ENCODE measurements at places on chromosomes 3 and 15. TPM values are rescaled to one million over a fixed set of nuclear protein-coding genes. Genes with fewer than 3 reads are reported as not detected.

GRCh38 chr3:172170073-172170709 lies 130.8 kb downstream of the FNDC3B start:
- no peak for DNase-seq

GRCh38 chr3:13385373-13385965 lies 34.7 kb downstream of the NUP210 start:
- no peak for DNase-seq

The BSN gene
- 0.15 TPM for total RNA-seq

DNA sequence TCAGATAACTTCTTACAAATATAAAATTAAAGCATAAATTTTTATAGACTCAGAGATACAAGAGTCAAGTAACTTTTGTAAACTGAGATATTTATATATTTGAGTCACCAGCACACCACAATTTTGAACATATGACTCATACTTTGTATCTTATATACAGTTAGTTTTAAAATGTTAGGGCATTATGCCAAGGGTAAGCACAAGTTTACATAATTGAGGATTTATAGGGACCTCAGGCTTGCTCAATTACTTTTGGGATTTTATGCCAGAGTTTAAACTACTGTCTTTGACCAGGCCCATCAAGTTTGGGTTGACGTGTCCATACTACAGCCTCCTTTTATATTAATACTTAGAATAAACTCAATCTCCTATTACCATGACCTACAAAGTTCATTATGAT lies 7.4 kb upstream of the FGF7 start:
- no peak for DNase-seq

- DNase-seq = no peak
Observed at GRCh38 chr3:121481106-121481880, 64.5 kb downstream of the POLQ start.

GRCh38 chr3:45950686-45951600 lies 7.7 kb downstream of the CXCR6 start:
- DNase-seq = no peak

DNA sequence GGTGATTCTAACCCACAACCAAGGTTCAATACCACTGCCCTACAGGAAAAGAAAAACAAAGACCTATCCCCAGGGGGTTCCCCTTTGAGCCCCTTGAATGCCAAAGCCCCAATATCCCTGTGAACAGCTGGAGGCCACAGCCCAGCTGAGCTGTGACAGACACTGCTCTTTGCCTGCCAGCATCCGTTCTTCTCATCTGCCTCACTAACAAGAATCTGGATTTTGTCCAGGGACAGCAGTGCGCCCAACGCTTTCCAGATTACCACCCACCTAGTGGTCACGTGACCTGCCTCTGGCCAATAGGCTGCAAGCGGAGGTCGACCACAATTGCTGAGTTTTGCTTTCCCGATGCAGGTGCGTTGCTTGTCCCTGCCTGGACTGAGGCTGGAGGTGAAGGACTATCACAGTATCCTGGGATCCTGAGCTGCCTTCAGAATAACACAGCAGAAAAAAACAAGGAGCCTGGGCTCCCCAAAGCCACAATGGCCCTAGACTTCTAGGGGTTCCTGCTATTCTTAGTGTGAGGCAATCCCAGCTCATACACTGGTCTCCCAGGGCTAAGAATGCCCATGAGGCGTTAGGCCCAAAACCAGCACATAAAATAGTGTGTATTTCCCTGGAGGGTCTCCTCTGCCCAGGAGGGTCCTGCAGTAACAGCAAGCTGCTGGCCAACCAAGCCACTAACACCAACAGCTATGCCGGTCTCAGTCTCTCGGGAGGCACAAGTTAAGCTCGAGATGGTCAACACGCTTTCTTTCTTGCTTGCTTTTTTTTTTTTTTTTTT lies 13.8 kb downstream of the BDH1 start:
- no peak for DNase-seq

GRCh38 chr15:61126811-61127210 lies 102.3 kb downstream of the RORA start:
- DNase-seq = no peak

DNA sequence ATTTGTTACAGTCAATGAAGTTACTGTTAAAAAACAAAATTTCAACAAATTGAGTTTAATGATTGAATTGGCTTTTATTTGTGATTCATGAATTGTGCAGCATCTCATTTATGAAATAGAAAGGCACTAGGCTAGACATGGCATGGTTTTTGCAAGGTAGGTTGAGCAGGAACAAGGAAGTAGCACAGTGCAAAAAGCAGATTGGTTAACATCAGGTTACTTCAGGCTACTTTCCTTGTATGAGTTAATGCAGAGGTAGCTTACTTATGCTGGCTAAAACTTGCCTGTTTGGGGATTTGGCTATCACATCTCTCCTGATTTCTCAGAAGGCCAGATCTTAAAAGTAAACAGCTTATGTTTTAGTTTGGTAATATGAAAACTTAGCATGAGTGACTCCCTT lies 23.0 kb upstream of the SV2B start:
- DNase-seq = no peak

The TMEM212 gene
- not detected for total RNA-seq

- DNase-seq = no peak
Observed at GRCh38 chr3:189962466-189962865, 158.2 kb downstream of the P3H2 start.

The CCRL2 gene
- total RNA-seq = 1.9 TPM

GRCh38 chr3:124282751-124283651 lies 291.1 kb upstream of the ROPN1 start:
- no peak for DNase-seq

GRCh38 chr3:66991459-66991858 lies 6.6 kb upstream of the KBTBD8 start:
- DNase-seq = no peak

DNA sequence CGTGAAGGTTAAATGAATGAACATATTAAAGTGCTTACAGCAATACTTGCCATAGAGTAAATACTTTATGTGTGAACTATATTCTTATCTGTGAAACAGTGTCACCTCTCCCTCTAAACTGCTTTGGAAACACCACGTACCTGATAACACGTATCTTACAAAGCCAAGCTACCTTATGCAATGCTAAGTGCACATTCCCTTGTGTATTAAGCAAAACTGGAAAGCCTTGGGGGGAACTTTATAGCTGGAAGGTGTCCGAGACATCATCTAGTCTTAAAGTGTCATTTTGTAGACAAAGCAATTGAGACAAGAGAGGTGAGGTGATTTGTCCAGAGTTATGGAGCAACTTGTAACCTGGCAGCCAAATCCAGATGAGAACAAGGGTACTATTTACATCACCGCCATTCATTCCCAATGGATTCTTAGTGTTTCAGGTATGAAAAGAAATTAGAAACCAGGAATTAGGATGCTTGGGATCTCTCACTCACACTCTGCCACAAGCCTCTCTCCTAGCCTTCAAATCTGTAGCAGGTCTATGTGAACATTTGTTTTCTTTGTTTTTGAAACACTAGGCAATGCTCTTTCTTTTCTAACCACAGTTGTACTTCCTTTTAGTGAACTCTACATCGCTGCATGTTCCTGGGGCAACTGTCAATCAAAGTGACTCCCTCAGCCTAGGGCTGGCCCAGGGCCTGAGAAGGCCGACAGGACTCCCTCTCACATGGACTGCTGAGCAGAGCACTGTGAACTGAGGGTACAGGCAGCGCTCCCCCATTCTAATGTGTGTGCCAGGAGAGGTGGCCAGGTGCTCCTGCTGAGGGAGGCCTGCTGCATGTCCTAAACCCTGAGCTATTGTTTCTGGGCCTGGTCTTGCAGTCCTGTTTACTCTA lies 13.9 kb upstream of the MGLL start:
- DNase-seq = no peak

- DNase-seq = no peak
Observed at GRCh38 chr3:129078510-129078909, 17.9 kb downstream of the GP9 start.

DNA sequence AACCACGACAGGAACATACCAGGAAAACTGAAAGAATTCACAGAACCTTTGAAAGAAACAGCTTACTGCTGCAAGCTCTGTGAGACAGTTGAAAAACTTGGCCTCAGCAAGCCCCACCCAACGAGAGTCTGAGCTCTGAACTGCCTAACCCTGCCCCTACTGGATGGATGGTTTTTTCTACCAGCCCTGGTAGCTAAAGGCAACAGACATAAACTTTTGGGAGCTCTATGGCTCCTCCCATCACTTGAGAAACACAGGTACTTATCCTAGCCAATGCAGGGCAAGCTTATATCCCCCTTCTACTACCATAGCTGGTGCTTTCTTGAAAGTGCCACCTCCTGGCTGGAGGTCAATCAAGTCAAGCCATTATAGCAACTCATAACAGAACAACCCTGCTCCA lies 471.8 kb downstream of the GRM7 start:
- DNase-seq = no peak

The PPP1R14D gene
- total RNA-seq = not detected

The RTP3 gene
- total RNA-seq = not detected

- DNase-seq = no peak
Observed at GRCh38 chr3:116469546-116469945, 24.3 kb upstream of the LSAMP start.

The DNAH12 gene
- total RNA-seq = 0.22 TPM

The ZDHHC23 gene
- 22.7 TPM for total RNA-seq

The EXD1 gene
- total RNA-seq = not detected

DNA sequence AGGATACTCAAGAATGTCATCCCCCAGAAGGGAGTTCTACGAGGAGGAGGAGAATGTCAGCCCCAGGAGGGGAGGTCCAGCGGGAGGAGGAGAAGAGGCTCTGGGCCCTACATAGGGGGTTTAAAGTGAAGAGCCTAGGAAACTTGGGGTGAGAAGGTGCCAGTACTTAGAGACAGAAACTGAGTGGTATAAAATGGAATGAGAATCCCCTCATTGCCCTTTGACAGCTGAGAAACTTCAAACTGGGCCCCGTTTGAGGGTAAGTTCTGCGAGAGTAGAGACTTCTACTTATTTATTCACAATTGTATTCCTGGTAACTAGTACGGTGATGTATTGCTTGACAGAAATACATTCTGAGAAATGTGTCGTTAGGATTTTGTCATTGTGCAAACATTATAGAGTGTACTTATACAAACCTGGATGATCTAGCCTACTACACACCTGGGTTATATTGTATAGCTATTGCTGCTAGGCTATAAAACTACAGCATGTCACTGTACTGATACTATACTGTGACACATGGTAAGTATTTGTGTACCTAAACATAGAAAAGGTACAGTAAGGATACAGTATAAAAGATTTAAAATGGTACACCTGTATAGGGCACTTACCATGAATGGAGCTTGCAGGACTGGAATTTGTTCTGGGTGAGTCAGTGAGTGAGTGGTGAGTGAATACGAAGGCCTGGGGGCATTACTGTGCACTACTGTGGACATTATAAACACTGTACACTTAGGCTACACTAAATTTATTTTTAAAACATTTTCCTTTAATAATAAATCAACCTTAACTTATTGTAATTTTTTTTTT lies 62.0 kb downstream of the TSC22D2 start:
- DNase-seq = no peak

- DNase-seq = no peak
Observed at GRCh38 chr3:47491777-47492176, 16.0 kb upstream of the SCAP start.

GRCh38 chr3:66428733-66429132 lies 72.1 kb downstream of the LRIG1 start:
- DNase-seq = no peak

DNA sequence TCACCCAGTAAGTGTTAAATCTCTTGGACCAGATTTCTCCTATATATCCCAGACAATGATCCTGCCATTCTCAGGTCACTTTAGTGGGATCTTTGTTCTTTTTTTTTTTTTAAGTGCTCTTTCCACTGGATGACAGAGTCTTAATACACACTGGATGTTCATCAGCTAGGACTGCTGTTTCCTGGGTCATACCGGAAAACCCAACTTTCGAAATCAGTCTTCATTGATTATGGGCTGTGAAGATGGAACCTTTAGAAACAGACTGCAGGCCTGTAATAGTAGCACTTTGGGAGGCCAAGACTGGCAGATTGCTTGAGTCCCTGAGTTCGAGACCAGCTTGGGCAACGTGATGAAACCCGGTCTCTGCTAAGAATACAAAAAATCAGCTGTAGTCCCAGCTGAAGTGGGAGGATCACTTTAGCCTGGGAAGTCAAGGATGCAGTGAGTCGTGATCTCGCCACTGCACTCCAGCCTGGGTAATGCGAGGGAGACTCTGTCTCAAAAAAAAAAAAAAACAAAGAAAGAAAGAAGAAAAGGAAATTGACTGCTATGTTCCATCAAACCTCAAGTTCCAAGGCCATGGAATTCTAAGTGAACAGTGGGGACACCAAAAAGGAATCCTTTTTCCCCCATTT lies 2.3 kb downstream of the EOGT start:
- no peak for DNase-seq

GRCh38 chr3:60555686-60556354 lies 695.4 kb downstream of the FHIT start:
- no peak for DNase-seq

The CFAP100 gene
- total RNA-seq = not detected

GRCh38 chr3:8882642-8883041 lies 80.6 kb downstream of the RAD18 start:
- DNase-seq = no peak

DNA sequence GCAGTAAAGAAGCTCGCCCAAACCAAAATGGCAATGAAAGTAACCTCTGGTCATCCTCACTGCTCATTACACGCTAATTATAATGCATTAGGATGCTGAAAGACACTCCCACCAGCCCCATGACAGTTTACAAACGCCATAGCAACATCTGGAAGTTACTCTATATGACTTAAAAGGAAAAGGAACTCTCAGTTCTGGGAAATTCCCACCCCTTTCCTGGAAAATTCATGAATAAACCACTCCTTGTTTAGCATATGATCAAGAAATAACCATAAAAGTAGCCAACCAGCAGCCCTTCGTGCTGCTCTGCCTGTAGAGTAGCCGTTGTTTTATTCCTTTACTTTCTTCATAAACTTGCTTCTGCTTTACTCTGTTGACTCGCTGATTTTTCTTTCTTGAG lies 164.6 kb downstream of the SMAD6 start:
- DNase-seq = no peak

GRCh38 chr15:92510163-92510882 lies 116.6 kb downstream of the ST8SIA2 start:
- DNase-seq = no peak

GRCh38 chr15:42759093-42759492 lies 22.2 kb upstream of the CDAN1 start:
- DNase-seq = no peak
